CD4-positive, alpha-beta T cell treated with Interleukin-15 for 1 hour (primary cell): ENCODE measurements at places on chromosomes 2 and 18.

DNA sequence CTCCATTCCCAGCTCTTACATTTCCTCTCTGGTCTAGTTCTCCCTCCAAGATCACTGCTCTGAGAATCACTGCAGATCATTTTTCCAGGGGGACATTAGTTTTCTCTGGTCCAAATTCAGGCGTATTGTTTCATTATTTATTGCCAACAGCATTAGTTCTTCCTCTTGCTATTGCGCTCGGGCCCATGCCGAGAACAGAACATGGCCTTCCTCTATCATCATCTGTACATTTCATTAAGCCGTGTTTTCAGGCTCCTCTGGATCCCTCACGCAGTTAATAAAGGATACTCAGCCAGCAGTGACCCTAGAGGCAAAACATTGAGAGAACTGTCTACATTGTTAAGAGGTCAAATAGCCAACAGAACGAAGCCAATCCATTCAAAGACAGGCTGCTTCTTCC is 63.9 kb downstream of the CCBE1 start:
- no peak for DNase-seq

DNA sequence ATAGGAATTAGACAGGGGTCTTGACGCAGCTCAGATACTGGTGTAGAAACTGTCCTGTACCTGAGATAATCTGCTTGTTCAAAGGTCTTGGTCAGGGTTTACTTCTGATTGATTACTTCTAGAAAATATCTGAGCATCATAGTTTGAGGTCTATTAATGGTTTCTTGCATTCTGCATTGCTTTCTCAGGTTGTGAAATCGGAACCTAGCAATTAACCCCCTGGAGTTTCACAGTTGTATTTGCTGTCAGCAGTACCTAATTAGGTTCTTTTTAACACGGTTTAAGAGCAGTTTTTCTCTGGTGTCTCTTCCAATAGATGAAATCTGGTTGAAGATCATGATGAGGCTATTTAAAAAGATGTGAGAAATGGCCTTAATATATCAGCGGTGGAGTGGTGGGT is 428.6 kb upstream of the SYT4 start:
- DNase-seq, result no peak

DNA sequence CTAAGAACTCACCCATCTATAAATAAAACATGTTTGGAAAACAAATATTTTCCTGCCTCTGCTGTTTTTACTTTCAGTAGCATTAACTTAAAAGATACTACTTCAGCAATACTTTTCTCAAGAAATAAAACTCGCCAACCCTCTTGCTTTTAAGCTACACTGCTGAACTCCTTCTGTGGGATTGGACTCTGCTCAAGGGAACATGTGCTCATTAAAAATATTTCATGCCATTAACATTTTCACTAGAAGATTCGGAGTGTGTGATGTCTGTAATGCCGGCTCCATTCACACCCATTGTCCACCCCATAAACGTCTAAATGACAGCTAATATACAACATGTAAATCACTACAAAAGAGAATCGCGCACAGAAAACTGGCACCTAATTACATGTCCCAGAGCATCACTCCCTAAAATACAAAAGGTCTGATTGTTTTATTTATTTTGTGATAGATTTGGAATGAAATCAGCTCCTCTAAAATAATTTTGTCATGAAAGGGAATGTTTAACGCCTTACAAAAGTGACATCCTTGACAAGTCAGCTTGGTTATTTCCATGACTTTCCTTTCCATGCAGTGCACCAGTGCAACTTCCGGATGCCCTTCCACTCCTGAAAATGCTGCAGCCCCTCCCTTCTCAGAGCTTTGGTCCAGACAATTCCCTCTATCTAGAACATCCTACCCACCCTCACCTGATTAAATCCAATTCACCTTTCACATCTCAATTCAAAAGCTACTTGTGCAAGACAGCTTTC is 73.1 kb downstream of the ANKRD44 start:
- DNase-seq, result no peak

DNA sequence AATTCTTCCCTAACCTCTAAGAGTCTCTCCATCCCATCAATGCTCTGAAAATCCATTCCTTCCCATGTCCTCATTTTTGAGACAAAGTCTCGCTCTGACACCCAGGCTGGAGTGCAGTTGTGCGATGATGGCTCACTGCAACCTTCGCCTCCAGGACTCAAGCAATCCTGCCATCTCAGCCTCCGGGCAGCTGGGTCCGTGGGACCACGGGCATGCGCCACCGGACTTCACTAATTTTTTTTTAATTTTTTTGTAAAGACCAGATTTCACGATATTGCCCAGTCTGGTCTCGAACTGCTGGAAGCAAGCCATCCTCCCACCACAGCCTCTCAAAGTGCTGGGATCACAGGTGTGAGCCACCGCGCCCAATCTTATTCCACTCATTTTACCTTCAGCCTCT is 1.6 kb downstream of the FEZ2 start:
- no peak for DNase-seq

GRCh38 chr2:29314816-29315571 is 199.8 kb downstream of the CLIP4 start:
- DNase-seq, result peak; percentile 47

- DNase-seq, result no peak
Observed at GRCh38 chr2:98880266-98881152, 55.5 kb downstream of the CRACDL start.

DNA sequence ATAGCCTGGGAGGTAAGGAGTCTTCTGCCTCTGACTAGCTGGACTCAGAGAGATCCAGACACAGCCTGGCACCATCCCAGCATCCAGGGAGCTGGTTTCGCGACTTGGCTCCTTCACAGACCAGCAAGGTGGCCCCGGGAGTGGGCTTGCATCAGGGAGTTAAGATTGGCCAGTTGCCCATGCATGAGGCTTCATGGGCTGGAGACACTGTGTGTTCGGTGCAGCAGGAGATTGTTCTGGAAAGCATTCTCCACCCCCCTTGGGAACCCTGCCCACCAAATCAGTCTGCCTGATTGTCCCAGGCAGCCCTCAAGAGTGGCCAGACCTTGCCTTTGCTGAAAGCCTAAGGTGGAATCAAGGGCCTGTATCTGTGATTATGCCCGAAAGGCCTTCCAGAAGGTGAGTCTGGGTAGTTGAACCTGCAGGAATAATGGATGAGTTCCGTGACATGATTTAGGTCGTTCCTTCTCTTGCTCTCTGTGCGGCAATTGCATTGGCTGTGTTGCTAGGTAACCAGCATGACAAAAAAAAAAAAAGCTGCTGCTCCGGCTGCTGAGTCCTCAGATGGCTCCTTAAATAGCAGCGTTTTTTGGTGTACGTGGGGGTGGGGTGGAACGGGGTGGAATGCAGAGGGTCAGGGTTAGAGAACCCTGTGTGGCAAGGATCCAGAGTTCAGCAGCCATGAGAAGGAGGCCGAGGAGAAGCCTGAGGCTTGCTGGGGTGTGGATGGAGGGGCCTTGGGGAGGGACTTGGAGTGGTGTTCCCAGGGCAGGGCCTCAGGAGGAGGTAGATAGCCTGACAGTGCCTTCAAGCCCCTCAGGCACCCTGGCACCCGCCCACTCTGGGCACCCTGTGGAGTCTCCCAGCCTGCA is 93.0 kb upstream of the MCFD2 start:
- DNase-seq, result no peak

DNA sequence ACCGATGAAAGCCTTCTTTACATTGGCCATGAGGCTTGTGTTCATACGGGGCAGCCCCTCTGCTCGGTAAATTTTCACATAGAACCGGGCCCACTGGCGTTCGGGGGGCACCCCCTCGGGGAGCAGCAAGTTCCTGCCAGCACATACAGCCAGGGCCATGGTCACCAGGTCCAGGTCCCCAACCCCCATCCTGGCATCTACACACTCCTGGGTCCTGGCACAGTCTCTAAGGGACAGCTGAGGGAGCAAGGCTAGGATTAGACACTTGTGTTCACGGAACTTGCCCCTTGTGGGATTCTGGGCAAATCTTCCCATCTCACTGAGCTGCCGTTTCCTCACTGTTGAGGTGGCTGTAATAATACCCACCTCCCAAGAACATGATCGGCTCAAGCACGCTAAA is 5.6 kb upstream of the OTOF start:
- DNase-seq, result no peak

DNA sequence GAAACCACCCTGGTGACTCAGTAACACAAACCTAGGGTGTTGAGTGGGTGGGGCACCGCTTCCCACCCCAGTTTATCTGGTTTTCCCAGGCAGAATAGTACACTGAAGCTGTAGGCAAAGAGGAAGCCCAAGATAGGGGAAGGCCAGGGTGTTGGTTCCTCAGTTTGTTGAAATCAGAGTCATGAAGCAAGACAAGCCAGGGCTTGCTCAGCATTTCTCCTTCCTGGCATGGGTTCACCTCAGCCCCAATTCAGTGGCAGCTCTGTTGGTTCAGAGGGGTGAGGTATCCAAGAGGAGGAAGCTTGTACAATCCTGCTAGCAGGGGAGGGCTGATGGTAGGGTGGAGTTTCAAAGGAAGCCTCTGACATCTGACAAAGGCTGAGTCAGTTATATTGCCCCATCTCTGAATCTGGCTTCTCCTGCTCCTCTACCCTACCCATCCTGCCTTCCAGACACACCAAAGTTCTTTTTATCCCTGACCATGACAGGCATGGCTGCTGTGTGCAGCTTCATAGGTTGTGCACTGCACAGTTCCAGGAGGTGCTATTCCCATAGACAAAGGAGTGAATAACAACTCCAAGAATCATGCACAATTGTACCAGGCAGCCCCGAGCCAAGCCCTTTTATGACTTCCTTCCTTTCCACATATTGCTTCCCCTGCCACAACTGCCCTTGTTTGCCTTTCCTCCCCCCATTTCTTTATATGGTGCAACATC is 24.9 kb upstream of the RAB10 start:
- DNase-seq, result peak; percentile 84

- DNase-seq, result no peak
Observed at GRCh38 chr2:74414441-74414840, 7.0 kb downstream of the C2orf81 start.

GRCh38 chr2:234335661-234336228 is 161.1 kb downstream of the ARL4C start:
- DNase-seq, result peak; percentile 77

GRCh38 chr2:11807156-11808015 is 61.0 kb downstream of the LPIN1 start:
- DNase-seq, result no peak

DNA sequence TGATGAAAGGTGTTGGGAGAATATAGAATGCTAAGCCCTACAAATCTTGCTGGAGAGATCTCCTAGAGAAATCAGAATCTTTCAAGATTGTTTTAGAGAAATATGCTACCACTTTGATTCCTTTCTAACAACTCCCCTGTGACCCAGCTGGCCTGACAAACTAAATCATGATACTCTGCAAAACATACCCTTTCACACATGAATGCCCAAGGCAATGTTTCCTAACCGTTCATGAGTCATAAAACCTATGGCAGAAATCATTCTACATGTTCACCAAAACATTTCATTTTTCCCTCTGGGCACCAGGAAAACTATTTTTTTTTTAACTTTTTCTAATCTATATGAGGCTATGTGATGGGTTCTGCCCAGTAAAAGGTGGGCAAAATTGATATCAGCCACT is 77.8 kb upstream of the SETBP1 start:
- DNase-seq, result no peak

DNA sequence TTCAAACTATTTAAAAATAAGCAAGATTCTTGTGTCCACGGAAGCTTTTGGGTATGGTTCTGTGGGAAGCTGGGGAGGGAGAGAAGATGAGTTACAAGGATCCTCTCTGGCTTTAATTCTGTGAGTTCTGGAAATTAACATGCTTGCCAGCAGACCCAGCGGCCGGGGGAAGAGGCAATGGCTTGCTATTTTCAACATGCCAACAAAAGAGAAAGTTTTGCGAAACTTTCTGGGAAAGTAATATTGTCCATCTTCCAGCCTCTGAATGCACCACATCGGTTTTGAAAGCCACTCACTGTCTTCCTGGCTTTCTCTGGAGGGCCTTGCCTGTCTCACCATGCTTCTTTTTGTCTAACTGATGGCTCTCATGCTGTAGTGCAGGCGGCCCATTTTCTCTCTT is 85.7 kb downstream of the EN1 start:
- DNase-seq, result no peak

- no peak for DNase-seq
Observed at GRCh38 chr2:31244101-31244500, 10.1 kb downstream of the EHD3 start.

DNA sequence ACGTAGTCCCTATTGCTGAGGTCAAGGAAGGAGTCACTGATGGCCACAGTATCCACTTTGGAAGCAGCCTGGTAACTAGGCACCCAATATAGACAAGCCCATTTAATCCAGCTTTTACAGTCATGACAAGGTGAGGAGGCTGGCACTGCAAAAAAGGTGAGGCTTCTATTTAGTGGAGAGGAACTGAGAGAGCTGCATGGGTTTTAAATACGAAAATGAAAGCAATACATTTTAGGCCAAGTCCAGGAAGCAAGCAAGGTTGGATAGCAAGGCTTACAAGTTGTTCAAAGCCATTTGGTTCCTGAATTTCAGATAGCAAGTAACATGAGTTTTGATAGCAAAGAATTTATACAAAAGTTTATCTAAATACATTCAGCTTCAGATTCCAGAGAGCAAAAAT is 80.4 kb downstream of the SGPP2 start:
- DNase-seq, result no peak
